Stimulated activated CD4-positive, alpha-beta T cell treated with anti-CD3 and anti-CD28 coated beads, Interleukin-1b, Interleukin-23, amount 100 ng/mL, for 24 hours (primary cell): ENCODE measurements at places on chromosomes 12 and 14.

GRCh38 chr12:131132118-131132892, 178.6 kb downstream of the ADGRD1 start:
- DNase-seq: peak; percentile 60

DNA sequence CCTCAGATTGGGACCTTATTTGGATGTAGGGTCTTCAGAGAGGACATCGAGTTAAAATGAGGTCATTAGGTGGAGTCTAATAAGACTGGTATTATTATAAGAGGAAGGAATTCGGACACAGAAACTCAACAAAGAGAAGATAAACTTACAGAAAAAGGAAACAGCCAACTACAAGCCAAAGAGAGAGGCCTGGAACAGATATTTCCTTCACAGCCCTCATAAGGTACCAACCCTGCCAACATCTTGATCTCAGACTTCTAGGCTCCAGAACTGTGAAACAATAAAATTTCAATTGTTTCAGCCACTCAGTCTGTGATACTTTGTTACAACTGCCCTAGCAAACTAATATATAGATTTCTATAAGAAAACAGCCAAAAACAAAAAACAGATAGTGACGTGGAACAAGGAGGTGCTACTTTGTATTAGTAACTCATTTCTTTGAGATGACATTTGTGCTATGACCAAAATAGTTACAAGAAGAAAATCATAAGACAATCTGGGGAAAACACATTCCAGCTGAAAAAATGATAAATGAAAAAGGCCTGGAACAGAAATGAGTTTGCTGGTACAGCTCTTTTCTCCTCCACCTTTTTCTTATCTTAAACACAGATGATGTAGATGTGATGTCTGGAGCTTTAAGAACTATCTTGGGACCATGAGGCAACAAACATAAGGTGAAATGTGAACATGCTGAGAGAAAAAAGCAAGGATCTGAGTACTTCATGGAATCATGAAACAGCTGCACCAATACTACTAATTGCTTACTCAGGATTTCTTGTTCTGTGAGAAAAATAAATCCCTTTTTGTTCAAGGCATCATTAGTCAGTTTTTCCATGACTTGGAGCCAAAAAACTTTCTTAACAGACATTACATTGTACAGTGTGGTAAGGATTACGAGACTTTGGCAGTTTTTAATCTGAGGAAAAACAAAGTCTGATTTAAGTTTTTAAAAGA, 243.2 kb downstream of the ANO6 start:
- no peak for DNase-seq

- DNase-seq: no peak
These were observed 2.7 kb downstream of the SSH1 start for GRCh38 chr12:108854451-108855283.

- DNase-seq: no peak
These were observed 174.4 kb downstream of the DUSP6 start for GRCh38 chr12:89177802-89178395.

DNA sequence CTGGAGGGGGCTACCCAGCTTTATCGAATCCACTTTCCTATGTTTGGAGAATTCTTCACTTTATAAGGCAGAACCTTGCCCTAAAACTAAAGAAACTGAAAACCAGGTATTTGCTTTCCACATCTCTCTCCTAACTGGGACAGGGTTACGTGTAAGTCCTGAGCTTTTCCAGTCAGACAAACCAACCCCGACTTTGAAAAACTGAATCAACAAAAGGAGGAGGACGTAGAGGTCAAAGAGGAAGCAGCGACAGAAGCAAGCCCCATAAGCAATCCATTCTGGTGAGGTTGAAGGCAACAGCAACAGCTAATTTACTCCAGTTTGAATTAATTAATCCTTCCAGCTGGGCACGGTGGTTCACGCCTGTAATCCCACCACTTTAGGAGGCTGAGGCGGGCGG, 47.2 kb downstream of the LRP6 start:
- DNase-seq: no peak

DNA sequence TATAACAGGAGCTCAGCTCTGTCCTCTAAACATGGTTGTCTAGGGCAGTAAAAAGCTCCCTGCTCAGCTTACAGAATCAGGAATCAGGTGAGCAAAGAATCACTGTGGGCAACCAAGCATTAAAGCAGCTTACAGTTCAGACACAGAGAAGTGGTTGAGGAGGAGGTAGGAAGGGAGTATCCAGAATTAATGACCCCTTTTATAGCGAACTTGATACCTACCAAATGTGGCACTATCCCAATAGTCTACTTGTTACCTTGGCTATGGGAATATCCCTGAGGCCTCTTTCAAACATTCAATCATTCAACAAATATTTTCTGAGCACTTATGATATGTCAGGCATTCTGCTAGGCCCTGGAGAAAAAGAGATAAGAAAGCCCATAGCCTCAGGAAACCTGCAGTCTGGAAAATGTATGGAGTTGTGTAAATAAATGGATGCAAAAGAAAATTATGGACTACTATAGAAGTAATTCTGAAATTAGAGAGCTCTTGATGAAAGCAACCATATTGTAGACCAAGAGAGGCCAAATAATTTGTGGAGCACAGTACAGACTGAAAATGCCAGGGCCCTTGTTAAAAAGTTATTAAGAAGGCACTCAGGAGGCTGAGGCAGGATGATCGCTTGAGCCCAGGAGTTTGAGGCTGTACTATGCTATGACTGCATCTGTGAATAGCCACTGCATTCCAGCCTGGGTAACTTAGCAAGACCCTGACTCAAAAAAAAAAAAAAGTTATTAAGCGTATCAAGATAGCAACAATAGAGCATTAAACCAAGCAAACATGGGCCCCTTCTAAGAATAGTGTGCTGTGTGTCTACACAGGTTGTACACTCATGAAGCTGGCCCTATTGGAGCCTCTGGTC, 134.0 kb upstream of the CPSF6 start:
- DNase-seq: no peak

GRCh38 chr14:34184126-34184525, 233.3 kb upstream of the EGLN3 start:
- no peak for DNase-seq
